Fibroblast of the conjunctiva (primary cell): ENCODE measurements at places on chromosomes 3 and 15.

DNA sequence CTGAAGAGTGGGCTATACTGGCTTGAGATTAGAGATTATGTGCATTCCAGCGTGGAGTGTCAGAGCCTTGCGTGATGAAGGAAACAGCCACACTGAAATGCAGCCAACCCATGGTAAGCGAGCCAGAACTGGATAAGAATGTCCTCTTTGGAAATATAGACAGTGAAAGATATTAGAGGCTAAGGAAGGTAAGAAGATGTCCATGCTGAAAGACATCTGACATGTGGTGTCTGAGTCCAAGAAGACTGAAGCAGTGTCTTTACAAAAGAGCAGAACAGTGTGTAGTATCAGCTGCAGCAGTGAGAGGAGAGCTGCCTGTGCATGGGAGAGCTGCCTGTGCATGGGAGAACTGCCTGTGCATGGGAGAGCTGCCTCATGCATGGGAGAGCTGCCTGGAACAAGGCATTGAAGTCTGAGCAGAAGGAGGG is 672.2 kb downstream of the DIPK2A start:
- peak; percentile 10 for DNase-seq

GRCh38 chr15:39699516-39700374 is 82.9 kb downstream of the FSIP1 start:
- no peak for DNase-seq

DNA sequence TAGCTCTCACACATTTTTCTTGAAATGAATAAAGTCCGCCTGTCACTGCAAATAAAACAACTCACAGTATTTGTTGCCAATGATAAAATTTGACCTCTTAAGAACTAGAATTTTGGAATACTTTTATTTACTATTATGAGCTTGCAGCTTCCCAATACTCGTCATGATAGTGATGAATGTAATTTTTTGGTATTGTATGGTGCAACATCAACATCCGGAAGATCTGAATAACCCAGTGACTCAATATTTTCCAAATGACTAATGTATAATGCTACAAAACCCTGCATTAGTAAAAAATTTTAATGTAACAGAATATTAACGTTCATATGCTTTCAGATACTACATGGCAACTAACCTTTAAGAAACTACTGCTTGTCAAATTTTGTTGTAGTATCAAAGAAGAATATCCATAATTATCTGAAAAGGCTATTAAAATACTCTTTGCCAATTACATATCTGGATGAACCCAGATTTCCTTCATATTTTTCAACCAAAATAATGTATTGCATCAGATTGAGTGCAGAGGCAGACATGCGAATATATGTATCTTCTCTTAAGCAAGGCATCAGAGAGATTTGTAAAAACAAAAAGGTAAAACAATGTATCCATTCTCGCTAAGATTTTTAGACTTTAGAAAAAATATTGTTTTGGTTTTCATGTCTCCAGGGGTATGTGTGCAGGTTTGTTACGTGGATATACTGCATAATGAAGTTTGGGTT is 95.3 kb downstream of the IGF2BP2 start:
- peak; percentile 77 for DNase-seq

DNA sequence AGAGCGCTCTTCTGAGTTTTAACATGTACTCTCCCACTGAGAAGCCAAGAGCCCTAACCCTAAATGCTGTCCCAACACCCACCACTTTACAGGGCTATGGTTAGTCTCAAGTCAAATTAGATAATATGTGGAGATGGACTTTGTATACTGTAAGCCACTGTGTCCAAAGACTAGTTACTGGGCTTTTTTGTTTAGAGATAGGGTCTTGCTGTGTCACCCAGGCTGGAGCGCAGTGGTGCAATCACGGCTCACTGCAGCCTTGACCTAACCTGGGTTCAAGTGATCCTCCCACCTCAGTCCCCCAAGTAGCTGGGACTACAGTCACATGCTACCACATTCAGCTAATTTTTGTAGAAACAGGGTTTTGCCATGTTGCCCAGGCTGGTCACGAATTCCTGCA is 23.2 kb downstream of the ZNF445 start:
- no peak for DNase-seq

- no peak for DNase-seq
Observed at GRCh38 chr3:130085881-130086280, 4.2 kb downstream of the ALG1L2 start.

DNA sequence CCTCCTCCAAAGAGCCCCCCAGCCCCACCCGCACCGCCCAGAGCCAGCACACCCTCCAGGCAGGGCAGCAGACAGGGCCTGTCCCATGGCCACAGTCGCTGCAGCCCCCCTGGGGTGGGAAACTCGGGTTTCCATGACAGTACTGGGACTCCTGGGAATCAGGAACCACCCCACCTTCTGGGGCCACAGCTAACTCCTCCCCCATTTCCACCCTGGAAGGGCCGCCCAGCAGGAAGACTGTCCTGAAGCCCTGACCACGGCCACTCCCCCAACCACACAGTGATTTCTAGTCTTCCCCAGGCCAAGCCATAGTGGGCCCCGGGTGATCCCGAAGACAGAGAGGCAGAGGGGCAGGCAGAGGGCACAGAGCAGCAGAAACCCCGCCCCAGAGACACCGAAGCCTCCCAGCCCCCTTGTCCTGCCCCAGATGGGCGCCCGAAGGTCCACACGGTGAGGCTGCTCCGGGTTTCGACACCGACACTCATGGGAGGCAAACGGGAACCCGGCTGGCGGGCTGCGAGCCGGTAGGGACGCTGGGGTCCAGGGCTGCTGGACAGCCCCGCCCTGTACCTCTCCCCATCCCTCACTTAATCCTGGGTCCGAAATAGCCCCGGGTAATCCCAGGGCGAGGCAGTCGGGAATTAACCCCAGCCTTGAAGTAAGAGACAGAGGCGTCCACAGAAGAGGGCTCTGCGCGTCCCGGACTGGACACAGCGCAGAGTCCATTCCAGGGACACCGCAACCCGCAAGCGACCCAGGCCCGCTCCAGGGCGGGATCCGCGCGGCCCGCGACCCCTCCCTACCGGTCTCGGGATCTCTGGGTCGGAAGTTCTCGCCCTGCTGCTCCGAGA is 138.4 kb downstream of the NUP210 start:
- no peak for DNase-seq

- no peak for DNase-seq
Observed at GRCh38 chr3:161070980-161071663, 34.0 kb downstream of the B3GALNT1 start.

DNA sequence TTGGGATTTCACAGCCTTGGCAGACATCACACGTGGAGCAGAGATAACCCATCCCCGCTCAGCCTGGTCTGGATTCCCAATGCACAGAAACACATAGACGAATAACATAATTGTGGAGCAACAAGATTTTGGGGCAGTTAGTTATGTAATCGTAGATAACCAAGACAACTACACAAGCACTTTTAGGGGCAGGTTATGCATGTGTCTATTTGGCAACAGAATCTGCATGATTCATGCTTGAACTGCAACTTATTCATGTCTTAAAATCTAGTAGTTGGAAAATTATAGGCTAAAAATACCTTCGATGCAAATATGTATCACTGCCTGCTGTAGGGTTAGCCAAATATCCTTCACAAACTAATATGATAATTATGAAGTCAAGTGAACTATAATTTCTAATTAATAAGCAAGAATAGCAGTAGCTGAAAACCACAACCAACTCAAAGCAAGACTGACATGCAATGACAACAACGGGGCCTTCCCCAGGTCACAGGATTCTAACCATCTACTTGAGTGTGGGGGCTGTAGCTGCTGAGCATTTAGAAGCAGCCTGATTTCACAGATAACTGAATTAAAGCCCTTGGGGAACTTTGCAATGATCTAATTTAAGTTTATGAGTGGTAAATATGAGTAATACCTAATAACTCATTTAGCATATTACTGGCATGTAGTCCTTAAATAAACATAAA is 31.1 kb downstream of the DGKG start:
- no peak for DNase-seq

DNA sequence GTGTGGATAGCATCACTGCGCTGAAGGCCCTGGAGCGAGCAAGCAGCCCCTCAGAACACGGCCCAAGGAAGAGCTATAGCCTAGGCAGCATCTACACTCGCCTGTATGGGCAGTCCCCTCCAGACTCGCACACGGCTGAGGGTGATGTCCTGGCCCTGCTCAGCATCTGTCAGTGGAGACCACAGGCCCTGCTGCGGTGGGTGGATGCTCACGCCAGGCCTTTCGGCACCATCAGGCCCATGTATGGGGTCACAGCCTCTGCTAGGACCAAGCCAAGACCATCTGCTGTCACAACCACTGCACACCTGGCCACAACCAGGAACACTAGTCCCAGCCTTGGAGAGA is 20.5 kb downstream of the ATRIP start:
- DNase-seq = no peak

- no peak for DNase-seq
Observed at GRCh38 chr3:14847613-14848541, 29.1 kb downstream of the FGD5 start.

DNA sequence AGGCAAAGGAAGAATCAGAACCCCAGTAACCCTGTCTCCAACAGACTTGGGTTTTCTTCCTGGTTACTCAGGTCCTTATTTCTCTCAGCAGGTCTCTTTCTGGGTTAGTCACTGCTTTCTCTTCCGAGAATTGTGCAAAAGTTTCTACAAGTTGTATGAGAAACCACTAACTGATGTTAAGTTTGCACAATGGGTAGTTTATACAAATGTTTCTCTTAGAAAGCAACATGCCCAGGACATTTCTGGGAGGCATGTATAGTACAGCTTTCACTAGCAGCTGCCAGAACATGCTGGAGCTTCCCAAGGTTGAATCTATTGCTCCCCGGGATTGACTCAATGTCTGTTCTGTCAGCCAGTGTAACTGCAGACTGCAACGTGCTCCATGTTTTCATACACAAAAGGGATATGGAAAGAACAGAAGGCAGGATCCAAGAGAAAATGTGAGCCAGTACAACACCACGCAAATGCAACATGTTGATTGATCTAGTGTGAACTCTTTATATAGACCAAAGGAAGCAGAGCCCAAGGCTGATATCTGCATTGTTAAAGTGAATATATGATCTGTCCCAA is 887.8 kb downstream of the MCTP2 start:
- no peak for DNase-seq

DNA sequence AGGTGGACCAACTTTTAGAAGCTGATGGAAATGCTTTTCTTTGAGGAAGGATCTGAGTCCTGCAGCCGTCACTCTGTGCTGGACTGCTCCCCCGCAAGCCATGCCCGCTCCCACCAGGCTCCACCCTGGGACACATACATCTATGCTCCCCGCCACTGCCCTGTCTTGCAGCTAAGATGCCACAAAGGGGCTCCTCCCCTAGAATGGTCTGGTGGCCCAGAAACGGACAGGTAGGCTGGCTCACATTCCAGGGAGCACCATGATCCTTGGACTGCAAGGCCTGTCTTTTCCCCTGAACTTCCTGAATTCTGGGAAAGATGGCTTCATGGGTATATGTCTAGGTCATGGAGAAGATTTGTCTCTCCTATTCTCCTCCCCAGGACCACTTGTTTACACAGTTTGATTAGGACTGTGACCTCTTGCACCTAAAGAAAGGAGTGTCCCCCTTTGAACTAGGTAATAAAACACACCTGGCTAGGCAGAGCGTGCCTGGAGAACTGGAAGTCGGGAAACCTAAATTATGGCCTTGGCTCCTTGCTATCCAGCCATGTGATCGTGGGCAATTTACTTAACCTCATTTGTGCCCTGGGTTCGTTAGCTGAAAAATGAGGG is 220.9 kb upstream of the BHLHE40 start:
- DNase-seq = no peak

DNA sequence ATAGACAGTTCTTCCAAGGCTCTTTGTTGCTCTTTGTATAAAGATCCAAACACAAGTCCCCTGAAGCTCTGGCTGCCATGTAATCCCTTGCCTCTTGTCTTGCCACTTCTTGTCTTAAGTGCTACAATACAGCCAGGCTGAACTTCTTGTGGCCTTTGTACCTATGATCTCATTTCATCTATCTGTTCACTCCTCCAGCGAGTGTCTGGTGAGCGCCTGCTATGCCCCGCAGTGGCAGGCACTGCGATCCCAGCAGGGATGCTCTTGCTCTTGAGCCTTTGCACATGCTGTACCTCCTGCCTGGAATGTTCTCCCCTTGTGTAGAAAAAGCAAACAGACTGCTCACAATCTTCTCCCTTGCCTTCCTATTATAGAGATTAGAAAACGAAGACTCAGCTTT is 81.9 kb upstream of the ADPGK start:
- no peak for DNase-seq

GRCh38 chr15:90664650-90665287 is 52.4 kb upstream of the BLM start:
- no peak for DNase-seq

DNA sequence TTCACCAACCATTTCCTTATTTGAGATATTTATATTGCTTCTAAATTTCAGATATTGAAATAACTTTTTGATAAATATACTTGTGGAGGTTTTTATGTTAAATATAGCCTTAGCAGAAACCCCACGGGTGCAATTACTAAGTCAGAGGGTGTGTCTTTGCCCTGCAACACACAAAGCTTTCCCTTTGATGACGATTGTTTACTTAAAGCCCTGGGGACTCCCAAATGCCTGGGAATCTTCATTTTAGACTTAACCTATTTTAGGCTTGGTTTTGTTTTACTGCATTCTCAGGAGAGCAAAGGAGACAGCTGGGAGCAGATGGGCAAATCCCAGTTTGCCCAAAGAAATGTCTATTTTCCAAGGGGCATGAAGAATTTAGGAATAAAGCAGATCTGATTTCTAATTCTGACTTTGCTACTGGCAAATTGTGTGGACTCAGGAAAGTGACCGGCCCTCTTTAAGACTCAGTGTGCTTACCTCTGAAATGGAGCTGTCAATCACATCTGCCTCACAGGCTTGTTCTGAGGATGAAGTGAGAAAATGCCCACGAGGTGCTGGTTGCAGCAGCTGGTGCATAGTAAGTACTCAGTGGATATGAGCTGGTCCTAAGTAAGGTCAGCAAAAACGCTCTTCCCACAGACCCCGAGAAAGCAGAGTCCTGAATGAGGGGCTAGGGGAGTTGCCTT is 49.3 kb upstream of the CA12 start:
- DNase-seq = no peak

DNA sequence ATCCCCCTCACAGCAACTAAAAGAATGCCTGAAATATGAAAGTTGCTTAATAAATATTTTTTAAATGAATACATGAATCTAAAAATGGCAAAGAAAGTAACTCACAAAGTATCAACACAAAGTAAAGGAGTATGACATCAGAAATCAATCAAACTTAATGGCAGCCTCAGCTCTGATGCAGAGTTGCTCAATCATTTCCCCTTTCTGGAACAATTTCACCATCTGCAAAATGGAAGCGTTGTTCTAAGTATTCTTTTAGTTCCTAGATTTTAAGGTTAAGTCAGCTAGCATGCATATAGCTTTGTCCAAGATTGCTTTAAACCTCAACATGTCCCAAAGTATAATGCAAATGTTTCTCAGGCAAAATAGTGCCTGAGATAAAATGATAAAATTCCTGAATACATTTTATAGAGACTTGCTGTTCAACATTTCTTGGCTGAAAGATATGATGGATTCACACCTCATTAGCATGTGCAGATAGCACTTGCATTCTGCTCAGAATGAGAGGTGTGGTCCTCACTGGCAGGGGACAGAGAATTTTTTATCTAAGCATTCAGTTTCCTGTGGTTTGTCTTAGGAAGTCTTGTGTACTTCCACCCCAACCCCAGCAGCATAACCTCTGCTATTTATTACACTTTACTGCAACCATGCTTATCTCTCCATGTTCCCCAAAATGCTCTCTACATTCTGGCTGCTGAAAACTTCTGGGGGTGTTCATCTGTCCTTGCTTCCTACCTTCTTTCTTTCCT is 429.3 kb downstream of the GRM7 start:
- no peak for DNase-seq

GRCh38 chr3:69649120-69650065 is 89.9 kb upstream of the MITF start:
- no peak for DNase-seq
